Naive thymus-derived CD8-positive, alpha-beta T cell (primary cell): ENCODE measurements at places on chromosomes 11 and 22. TPM values are rescaled to one million over a fixed set of nuclear protein-coding genes. Genes with fewer than 3 reads are reported as not detected.

The FBLN1 gene
- not detected for total RNA-seq

The SREBF2 gene
- total RNA-seq = 106 TPM

The MS4A15 gene
- total RNA-seq = not detected

The NELL1 gene
- not detected for total RNA-seq

The SCGB1C1 gene
- not detected for total RNA-seq

The IL18 gene
- total RNA-seq = not detected

The GALNT18 gene
- total RNA-seq = not detected

The C2CD2L gene
- total RNA-seq = 27.8 TPM

The OLFML1 gene
- not detected for total RNA-seq

The DDTL gene
- total RNA-seq = not detected

The KCNK4 gene
- total RNA-seq = not detected

The PVALB gene
- not detected for total RNA-seq

The MFRP gene
- not detected for total RNA-seq

The PLCB3 gene
- 8.8 TPM for total RNA-seq

The P2RY2 gene
- not detected for total RNA-seq

The GRK3 gene
- total RNA-seq = 8.8 TPM

The ZNF280B gene
- total RNA-seq = 2.4 TPM

The UNC93B1 gene
- total RNA-seq = 17.4 TPM

The F2 gene
- not detected for total RNA-seq

The DDIAS gene
- total RNA-seq = 2.3 TPM

The BLID gene
- not detected for total RNA-seq

The OR5M3 gene
- total RNA-seq = not detected

The RIC3 gene
- total RNA-seq = 57.6 TPM

The CD3D gene
- total RNA-seq = 362 TPM

The PPP6R3 gene
- 169 TPM for total RNA-seq

The FOXRED2 gene
- 6.7 TPM for total RNA-seq

The TPBGL gene
- total RNA-seq = 0.16 TPM

The DGCR6 gene
- total RNA-seq = 6.4 TPM
